ENCODE measurements at places on chromosomes 2 and 18.

- no peak for DNase-seq
These were observed 307.0 kb downstream of the PIEZO2 start for GRCh38 chr18:10842371-10842770.

DNA sequence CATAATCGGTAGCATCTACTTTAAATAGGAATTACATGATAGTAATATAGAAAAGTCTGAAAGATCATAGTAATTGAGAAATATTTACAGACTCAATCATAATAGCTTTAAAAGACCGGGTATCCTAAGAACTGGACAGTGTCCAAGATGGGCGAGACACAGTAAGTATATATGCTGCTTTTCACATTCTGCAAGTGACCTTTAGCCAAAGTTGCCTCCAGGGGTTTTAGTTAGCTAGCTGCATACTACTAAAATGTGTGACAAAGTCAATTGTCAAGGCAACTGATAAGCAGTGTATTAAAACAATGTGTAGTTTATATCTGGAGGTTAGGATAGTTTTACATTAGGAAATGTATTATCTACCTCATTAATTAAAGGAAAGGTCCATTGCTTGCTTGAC lies 24.6 kb downstream of the CD302 start:
- DNase-seq, result no peak

GRCh38 chr2:204693262-204693661 lies 148.0 kb downstream of the PARD3B start:
- DNase-seq, result no peak

DNA sequence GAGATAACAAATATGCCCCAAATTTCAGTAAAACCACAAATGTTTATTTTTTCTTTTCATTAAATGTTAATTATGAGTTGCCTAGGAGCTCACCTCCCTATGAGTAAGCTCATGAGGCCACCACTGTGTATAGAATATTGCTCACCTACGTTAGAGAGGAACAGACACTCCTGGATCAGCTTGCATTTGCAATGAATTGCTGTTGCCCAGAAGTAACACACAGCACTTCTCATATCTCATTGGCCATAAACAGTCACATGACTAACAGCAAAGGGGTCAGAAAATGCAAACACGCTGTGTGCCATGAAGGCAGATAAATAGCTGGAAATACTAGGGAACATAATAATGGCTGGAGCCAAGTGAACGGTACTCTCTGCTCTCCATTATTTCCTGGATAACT lies 89.0 kb upstream of the GALNT5 start:
- no peak for DNase-seq

GRCh38 chr2:1192121-1192520 lies 221.1 kb upstream of the TPO start:
- no peak for DNase-seq

DNA sequence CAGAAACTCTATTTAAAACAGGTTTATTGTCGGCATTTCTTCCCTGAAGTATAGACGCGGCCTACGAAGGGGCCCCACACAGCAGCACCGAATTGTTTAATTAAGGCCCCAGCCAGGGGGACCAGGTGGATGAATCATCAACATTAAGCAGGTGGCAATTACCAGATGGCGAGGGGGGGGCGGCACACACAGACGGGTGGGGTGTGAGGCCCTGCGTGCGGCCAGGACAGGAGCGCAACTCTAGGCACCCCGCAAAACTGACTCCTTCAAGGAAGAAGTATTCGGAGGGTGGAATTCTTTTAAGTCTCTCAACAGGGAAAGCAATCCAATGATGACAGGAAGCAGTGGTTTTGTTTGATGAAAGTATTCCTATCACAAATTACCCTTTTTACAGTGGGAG lies 830.4 kb downstream of the GALR1 start:
- DNase-seq, result no peak

DNA sequence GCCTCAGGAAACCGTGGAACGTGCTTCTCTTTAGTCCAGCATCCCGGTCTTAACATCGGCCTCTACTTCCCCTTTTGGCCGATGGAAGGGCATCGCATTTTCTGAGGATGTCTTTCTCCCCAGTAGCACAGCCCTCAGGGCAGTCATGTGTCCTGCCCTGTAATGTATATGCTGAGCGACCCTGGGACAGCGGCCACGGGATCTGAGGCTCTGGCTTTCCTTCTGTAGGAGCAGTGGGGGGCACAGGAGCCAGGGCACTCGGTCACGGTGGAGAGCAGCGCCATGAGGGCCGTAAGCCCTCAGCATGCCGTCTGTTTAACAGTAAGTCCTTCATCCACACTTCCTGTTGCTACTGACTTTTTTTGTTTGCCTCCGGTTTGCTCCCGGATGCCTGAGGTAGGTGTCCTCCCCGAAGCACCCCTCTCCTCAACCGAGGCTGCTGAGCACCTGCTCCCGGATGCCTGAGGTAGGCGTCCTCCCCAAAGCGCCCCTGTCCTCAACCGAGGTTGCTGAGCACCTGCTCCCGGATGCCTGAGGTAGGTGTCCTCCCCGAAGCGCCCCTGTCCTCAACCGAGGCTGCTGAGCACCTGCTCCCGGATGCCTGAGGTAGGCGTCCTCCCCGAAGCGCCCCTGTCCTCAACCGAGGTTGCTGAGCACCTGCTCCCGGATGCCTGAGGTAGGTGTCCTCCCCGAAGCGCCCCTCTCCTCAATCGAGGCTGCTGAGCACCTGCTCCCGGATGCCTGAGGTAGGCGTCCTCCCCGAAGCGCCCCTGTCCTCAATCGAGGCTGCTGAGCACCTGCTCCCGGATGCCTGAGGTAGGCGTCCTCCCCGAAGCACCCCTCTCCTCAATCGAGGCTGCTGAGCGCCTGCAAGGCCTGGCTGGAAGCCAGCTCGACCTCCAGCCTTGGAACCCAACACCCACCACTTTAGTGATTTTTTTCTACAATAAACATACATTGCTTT lies 169.3 kb downstream of the HDAC4 start:
- DNase-seq, result no peak

GRCh38 chr2:236568068-236568921 lies 1.3 kb upstream of the ACKR3 start:
- DNase-seq, result no peak

- no peak for DNase-seq
These were observed 1.8 kb downstream of the RNF138 start for GRCh38 chr18:32093523-32093922.

DNA sequence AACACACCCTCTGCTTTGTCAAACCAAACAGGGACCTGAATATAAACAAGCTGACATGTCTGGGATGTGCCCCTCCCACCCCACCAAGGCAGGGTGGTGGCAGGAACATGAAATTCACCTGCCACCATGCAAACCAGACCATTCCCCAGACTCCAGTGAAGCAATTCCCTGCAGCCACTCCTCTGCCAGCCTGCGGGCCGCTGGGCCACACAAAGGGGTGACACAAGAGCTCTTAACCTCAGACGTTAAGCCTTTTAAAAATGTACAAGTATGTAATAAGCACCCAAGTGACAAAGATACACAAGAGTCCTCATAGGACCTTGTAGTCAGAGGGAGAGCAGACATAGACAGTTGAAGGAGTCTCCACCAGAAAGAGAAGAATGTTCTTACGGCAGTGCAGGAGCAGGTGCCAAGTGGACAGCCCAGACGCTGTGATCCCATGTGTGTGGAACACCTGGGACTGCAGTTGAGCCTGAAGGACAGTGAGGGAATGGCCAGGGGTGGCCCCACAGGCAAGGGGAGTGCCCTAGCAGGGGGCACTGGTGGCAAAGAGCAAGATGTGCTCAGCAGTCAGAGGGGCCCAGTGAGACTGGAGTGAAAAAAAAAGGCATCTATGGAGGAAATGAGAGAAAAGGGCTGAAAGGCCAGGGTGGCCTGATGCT lies 36.9 kb downstream of the CRACDL start:
- no peak for DNase-seq

DNA sequence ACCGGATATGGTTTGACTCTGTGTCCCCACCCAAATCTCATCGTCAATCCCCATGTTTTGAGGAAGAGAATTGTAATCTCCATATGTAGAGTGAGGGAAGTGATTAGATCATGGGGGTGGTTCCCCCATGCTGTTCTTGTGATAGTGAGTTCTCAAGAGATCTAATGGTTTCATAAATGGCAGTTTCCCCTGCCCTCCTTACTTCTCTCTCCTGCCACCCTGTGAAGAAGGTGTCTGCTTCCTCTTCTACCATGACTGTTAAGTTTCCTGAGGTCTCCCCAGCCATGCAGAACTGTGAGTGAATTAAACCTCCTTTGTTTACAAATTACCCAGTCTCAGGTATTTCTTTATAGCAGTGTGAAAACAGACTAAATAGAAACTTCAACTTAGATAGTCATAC lies 69.5 kb downstream of the SESTD1 start:
- DNase-seq, result no peak

GRCh38 chr18:68713131-68713530 lies 1.8 kb downstream of the TMX3 start:
- no peak for DNase-seq

- DNase-seq, result no peak
These were observed 129.6 kb downstream of the MREG start for GRCh38 chr2:215883799-215884198.

DNA sequence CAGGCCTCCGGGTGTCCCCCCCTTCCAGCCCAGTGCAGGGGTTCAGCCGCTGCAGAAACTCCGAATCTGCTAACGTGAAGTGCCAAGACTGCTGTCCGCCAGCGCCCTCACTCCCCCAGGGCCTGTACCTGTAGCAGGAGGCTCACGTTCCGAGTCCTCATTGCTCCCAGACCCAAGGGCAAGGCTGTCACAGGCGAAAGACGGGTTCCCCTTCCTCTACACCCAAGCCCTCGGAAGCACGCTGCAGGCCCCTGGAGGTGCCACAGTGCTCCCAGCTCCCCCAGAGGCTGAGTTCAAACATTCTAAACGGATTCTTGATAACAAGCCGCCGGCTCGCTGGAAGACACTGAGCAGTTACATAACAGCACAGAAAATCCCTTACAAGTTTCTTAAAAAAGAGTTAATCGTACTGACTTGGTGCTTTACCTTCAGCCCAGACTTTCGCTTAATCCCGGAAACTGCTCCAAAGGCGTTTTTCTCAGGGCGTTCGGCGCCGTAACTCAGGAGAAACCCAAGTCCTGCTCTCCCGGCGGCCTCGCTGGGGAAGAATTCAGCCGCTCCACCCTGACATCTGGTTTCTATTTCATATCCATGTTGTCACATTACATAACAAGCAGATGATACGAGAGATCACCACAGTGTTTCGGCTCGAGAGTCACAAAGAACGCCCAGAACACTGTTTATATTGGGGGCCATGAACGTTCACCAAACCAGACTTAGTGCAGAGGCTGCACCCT lies 92.0 kb downstream of the HDAC4 start:
- no peak for DNase-seq

GRCh38 chr2:190786404-190787166 lies 94.0 kb upstream of the GLS start:
- DNase-seq, result no peak

DNA sequence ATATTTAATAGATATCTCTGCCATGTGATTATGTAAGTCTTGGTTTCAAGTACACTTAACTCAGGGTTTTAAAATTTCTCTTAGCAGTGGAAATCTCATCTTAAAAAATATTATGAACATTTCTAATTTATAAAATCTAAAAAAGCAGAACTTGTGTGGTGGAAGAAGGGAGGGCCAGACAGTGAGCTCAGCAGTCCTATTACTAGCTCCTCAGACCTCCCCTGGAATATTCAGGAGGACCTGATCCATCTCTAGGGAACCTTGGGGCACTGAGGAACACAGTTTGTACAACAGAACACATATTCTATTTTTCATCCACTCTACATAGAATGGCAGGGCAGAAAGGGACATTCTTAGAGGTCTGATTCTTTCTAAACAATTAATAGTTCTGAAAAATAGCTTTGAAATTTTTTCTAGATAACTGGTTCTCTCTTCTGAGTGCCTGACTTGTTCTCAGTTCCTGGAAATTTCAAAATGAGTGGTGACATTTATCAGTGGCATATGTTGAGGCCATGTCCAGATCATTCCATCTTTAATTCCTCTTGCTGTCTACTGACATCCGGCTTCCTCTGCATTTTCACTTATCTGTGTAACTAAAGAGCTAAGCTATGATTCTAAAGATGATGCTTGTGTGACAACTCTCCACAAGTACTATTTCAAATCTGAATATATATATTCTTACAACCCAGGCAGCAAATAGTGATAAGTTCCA lies 8.2 kb upstream of the MAP4K4 start:
- DNase-seq, result no peak

Data from substantia nigra (tissue), 51 donors.